Stimulated activated naive CD4-positive, alpha-beta T cell (primary cell): ENCODE measurements at places on chromosomes 6 and 20.
A peak's percentile ranks its signal among the peaks of the same experiment; 100 is the strongest.

GRCh38 chr6:104095661-104096416 lies 763.9 kb downstream of the HACE1 start:
- DNase-seq: no peak

GRCh38 chr6:99614430-99615186 lies 8.0 kb downstream of the PRDM13 start:
- DNase-seq: no peak

GRCh38 chr6:2108700-2109306 lies 136.6 kb downstream of the GMDS start:
- no peak for DNase-seq

DNA sequence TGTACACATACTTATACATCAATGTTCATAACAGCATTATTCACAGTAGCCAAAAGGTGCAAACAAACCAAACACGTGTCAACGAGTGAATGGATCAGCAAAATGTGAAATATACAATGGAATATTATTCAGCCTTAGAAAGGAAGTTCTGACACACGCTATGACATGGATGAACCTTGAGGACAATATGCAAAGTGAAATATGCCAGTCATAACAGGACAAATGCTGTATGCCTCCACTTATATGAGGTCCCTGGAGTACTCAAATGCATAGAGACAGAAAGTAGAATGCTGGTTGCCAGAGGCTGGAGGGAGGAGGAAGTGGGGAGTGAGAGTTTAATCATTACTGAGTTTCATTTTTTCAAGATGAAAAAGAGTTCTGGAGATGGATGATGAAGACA lies 37.8 kb upstream of the IGF2R start:
- DNase-seq: no peak

GRCh38 chr20:47535994-47536393 lies 34.3 kb downstream of the NCOA3 start:
- DNase-seq: no peak

DNA sequence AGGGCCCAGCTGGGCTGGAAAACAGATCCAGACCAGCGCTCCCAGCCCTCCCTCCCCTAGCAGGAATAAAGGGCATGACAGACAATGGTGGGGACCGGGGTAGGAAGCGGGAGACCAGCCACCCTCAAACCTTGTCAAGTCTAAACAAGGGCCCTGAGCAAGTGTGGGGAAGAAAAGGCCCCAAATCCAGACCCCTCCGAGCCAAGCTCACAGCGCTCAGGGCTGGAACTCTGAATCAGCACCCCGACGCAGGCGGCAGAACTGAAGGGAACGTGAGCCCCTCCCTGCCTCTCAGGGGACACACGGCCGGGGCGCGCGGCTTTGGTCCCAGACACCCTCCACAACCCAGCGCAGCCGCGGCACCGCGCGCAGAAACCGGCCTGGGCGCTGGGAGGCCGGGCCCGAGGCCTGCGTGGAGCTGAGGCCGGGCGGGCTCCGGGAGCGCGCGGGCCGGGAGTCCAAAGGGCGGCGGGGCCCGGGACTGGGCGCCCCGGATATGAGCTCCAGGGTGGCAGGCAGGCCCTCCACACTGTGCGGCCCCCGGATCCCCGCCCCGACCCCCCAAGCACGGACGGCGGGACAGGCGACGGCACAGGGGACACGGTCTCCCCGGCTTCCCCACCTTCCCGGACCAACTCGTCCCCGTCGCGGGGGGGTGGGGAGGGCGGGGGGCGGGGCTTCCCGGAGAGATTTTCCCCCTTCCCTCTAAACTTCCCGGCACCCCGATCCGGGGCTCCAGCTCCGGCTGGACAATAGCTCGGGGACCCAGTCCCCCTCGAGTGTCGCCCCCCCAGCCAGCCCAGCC lies 641 bp downstream of the TEAD3 start:
- no peak for DNase-seq

DNA sequence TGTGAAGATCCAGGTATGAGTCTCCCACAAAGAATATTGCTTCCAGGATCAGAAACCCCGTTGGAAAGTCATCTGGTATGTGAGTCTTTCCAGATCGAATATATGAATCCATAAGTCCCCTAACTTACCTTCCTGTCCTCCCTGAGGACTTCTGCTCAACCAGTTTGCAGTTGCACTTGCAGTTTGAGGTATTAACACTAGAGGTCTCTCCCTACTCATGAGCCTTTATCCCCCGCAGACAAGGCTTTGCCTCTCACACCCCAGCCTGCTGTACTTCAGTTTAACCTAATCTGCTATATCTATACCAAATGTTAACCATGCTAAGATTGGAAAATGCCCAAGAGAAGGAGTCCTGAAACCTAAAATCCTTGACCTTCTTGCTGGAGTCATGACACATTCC lies 135.3 kb upstream of the DEFB112 start:
- no peak for DNase-seq

DNA sequence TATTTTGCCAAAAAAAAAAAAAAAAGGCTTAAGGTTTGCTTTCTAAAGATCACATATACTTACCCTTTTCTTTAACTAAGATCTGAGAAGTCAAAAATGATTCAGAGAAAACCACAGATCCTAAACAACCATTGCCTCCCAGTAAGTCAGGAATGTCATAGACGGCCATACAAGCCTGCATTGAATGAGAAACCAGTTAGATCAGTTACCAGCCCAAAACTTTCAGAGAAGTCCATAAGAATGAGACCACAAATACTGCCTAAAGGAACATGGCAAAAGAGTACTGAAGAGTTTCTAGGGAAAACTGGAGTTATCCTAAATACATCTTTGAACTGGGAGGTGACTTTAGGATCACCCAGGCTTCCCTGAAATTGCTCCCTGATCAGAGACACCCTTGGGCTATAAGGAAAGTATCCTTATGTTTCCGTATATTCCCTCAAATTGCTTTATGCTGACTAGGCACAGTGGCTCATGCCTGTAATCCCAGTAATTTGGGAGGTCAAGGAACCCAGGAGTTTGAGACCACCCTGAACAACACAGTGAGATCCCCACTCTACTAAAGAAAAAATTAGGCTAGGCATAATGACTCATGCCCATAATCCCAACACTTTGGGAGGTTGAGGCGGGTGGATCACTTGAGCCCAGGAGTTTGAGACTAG lies 79.4 kb upstream of the SLC4A11 start:
- DNase-seq: no peak

DNA sequence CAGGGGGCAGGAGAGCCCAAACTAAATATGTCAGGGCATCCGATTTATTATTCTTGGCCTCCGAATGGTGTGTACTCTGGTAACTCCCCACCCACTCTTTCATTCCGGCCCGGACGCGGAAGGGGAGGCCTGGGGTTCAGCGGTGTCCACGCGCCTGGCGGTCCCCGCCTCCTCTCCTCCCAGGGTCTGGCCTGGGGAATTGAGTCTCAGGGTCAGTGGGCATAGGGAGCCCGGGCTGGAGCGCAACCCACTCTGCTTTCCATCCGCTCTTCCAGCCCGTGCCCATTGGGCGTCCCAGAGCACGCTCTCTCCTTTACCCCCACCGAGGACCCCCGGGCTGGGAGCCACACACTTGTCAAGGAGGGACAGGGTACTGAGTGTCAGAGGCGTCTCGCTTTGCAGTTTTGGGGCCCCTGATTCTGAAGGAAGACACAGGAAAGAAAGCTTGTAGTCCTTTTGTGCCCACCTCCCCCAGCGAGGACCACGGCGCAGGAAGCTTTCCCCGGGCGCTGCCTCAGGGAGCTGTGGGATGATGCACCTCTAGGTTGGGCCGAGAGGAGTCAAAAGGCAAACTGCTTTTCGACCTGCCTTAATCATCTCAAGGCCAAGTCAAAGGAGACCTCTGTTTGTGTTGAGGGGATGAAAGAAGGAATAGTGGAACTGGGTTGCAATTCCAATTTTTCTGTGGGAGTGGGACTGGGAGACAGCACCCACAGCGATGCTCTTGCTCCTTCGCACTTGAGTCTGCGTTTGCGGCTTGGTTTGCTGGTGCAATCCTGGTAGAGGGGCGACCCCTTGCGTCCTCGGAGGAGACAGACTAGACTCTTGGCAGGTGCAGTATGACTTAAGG lies 2.5 kb downstream of the RSPO3 start:
- DNase-seq: peak; percentile 29

GRCh38 chr20:35616465-35617396 lies 1.1 kb downstream of the SPAG4 start:
- DNase-seq: no peak

DNA sequence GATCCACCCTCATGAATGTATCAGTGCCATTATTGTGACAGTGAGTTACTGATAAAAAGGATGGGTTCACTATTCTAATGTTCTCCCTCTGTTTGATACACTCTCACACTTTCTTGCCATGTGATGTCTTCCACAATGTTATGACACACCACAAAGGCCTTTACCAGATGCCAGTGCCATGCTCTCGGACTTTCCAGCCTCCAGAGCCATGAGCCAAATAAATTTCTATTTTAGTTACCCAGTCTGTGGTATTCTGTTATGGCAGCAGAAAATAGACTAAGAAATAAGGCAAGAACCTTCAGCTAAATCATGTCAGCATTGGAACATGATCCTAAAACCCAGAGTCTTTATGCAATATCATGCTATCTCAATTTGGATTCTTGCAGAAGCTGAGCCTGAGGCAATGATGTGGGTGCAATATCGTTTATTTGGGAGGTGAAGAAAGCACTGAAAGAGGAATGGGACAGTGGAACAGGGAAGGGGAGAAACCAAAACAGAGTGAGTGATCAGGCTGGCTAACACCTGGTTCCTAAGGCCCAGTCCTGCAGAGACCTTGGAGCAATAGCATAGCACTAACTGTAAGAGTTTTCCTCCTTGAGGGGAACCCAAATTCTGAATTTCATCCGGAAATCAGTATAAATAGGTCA lies 130.4 kb upstream of the LRFN2 start:
- DNase-seq: no peak

- no peak for DNase-seq
These were observed 6.9 kb downstream of the EDN3 start for GRCh38 chr20:59307270-59307669.

- no peak for DNase-seq
These were observed 193.1 kb downstream of the ATXN1 start for GRCh38 chr6:16568128-16568527.

- DNase-seq: no peak
These were observed 401.0 kb downstream of the PAX1 start for GRCh38 chr20:22106308-22106938.

- DNase-seq: no peak
These were observed 36.9 kb downstream of the SLC24A3 start for GRCh38 chr20:19249106-19249879.

DNA sequence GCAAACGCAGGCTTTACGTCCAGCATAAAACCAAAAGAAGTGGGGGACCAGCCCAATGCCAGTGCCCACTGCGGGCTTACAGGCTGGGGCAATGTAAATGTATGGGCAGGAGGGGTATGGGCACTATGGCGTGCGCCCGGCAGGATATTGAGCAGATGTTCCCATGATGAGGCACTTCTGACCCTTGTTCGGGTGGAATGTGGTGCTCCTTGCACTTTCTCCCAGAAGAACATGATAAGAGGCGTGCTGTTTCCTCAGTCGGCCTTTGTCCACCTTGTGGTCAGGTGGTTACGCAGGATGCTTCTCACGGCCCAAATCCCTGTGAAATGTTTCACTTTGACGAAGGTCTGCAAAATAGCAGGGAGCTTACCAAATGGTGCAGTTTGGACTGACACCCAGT lies 4.8 kb upstream of the GPR31 start:
- no peak for DNase-seq

GRCh38 chr6:46954837-46955451 lies 33.2 kb upstream of the ADGRF5 start:
- DNase-seq: no peak

DNA sequence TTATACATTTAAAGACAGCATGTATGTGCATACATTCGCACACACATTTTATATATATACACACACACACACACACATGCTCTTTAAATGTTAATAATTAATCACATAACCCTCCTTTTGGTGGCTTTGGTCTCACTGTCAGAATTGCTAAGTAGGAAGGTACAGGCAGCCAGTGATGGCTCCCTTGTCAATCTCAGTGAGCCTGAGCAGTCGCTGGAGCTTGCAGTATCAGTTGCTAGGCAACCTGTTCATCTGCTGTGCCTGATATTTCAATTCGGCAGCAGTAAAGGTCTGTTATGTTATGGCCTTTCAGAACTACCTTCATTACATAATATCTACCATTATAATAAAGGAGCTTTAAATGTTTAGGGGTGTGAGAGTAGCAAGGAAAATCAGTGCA lies 374.3 kb downstream of the LMBRD1 start:
- no peak for DNase-seq

DNA sequence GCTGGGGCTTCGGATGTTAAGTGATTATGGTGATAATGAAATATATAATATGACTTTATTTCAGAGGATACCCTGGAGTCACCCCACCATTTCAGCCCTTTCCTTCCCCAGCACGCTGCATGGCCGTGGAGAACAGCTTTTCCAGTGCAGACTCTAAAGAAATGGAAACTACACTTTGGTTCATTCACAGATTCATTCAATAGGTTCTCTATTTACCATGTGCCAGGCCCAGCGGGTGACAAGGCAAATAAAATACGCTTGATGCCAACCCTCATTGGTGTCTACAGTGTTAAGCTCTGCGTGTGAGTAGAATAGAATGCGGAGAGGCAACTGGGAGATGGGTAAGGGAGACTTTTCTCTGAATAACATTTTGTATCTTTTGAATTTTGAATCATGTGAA lies 89.7 kb downstream of the TCP11 start:
- DNase-seq: no peak

DNA sequence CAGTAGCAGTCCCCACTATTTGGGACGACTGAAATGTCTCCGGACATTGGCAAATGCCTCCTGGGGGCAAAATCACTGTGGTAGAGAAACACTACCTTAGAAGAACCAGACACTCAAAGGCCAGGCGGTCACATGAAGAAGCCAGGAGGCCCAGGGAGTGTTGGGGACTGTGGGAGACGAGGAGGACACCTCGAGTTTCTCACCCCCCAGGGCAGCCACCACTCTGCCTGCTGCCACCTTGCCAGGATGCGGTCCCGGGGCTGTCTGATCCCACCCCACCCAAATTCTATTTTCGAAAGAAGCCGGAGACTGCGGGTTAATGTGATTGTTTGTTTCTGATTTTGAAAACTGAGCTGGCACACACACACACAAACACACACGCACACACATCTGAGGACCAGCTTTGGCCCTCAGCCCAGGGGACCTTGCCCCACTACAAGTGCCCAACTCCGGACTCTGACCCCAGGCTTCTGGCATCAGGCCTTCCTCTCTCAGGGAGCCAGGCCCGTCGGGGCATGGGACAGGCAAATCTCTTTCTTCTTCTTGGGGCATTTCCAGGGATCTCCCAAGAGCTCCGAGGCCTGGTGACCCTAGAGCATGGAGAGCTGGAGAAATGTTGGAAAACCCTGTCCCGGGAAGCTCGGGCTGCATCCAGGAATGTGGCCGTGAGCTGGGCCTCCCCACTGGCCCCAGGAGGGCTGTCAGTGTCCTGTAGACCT lies 187.5 kb upstream of the PMEPA1 start:
- DNase-seq: no peak

DNA sequence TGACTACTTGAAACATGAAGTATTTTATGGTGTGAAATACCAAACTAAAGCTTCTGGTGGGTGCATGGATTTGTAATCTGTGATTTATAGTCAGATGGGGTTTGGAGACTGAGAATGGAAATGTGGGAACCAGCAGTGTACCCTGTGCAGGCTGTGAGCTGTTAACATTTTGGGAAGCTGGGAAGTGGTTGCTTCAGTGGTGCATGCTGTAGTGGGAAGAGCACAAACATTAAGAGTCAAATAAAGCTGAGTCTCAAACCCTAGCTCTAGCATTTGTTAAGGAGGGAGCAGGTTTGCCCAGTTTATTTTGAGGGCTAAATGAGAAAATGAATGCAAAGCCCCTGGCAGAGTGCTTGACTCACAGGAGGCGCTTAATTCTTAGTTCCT lies 235.7 kb downstream of the ZFAND3 start:
- no peak for DNase-seq

- peak; percentile 49 for DNase-seq
These were observed 2.2 kb upstream of the OXT start for GRCh38 chr20:3068986-3069900.
